ENCODE measurements at places on chromosomes 6 and 20.
A peak's percentile ranks its signal among the peaks of the same experiment; 100 is the strongest.

- no peak for DNase-seq
Observed at GRCh38 chr20:35674921-35675320, 10.2 kb upstream of the CPNE1 start.

DNA sequence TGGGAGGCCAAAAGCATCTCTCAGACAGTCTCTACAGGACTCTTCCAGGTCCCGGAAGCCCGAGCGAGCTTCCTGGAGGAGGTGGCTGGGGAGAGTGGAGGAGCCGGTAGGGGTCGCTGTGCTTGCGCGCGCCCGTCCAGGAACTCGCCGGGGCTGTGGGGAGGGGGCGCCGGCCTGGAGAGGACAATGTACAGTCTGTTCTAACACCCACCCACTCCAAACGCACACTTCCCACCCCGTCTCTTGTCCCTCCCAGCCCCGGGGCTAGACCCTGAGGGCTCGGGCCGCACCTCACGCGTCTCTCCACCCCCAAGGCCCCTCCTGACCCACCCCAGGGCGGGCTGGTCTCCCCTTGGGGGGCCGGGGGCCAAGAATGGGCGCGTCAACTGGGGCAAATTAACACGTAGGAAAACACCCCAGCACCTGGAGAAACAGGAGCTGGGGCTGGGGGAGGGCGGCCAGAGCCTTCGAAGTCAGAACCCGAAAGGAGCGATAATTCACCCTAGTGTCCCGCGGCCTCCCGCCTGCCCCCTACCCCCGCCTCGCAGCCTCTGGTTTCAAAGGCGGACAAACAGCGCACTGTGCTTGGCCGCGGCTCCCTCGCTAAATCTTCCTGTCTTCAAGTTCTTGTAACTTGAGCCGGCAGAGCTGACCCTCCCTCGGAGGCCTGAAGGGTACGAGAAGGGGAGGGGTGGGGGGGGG, 103.2 kb upstream of the FOXP4 start:
- DNase-seq: peak; percentile 28

- no peak for DNase-seq
Observed at GRCh38 chr20:4229415-4229814, 214.1 kb upstream of the RNF24 start.

- no peak for DNase-seq
Observed at GRCh38 chr6:89944181-89944755, 50.0 kb downstream of the GJA10 start.

DNA sequence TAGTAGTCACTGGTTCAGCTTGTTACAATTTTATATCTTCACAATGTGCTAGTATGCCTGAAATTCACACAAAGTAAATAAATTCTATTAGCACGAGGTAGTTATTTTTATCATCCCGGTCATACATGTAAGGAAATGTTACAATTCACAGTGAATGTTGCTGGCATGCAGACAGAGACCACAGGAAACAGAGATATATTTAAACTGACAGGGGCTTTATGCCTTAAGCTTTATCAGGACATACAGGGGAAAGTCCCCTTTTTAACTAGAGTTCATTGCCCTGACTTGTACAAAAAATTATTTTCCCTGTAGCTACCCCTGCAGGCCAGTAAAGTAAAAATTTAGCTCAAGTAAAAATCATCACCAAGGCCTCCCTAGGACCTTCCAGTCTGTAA, 712.0 kb upstream of the NRSN1 start:
- no peak for DNase-seq

- DNase-seq: no peak
Observed at GRCh38 chr6:144177726-144178125, 27.4 kb downstream of the STX11 start.

GRCh38 chr6:73460056-73460455, 1.5 kb upstream of the MTO1 start:
- no peak for DNase-seq

- no peak for DNase-seq
Observed at GRCh38 chr6:51468704-51469103, 618.7 kb downstream of the PKHD1 start.

GRCh38 chr20:40029589-40029988, 659.4 kb downstream of the MAFB start:
- DNase-seq: no peak

DNA sequence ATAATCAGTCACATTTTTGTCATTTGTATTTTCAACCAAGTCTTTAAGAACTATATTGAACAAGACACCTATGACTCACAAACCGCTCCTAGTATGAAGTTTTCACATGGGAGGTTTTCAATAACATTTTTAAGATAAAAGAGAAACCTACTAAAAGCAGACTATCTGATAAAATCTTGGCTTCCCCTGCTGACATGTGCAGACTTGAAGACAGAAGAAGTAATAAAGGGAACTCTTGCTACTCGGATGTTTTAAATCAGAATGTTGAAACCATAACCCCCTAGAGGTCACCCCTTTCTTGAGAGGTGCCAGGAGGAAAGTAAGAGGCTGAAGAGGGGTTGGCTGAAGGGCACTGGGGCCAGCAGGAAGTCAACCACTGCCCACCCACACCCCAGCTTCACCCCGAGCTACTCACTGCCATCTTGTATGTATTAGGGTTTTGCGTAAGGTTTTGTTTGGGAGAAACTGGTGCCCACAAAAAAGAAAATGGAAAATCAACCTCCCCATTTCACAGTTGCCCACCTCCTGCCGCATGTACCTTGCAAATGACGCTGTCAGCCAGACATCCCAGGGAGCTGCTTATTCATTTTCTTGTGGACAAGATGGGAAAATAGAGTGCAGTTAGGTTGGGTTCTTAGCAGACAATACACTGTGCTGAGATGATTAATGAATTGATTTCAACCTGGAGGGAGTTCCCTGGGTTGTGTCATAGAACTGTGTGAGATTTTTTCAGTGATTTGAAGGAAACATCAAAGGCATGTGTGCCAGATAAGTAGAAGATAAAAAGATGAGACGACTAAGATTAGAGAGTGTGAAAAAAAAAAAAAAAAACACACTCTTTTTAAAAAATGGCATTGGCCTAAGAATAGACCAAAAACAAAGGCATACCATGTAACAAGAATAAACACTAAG, 83.2 kb upstream of the TAB2 start:
- DNase-seq: peak; percentile 32

Measured in stimulated activated CD4-positive, alpha-beta T cell treated with anti-CD3 and anti-CD28 coated beads, Interleukin-4, amount 100 ng/mL, for 1 hour (primary cell).